ENCODE measurements at places on chromosomes 4 and X.
A peak's percentile ranks its signal among the peaks of the same experiment; 100 is the strongest.

DNA sequence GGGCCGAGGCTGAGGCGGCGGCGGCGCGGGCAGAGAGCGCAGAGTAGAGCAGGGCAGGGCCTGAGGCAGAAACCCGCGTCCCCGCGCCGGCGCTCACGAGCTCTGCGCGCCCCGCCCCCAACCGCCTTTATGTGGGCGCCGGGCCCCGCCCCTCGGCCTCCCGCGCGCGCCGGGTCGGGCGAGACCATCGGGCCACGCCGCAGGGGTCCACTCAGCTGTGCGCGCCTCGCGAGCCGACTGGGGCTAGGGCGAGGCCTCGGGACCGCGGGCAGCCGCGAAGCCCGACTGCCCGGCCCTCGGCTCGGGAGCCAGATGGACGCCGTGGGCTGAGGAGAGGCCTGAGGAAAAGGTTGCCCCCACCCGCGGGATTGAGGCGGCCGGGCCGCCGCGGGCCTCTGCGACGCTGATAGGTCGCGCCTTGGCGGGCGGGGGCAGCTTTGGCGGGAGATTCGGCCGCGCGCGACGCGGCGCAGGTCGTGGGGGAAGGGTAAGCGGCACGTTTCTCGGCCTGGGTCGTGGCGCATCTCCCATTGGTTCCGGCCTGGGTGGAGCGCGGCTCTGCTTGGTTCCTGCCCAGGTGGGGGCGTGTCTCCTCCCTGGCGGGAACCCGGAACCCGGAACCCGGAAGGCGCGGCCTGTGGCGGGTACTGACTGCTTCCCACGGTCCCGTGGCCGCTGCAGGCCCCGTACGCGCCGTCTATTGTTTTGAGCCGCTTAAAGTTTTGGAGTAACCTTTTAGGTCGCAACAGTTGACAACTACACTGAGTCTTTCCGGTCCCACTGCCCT lies at the start of gene SLBP:
Gene SLBP (minus strand): TSS at position 104 of the 787 bp plus-strand sequence. CDS start 131 bp downstream, outside the sequence.
- peak; percentile 99 for DNase-seq

DNA sequence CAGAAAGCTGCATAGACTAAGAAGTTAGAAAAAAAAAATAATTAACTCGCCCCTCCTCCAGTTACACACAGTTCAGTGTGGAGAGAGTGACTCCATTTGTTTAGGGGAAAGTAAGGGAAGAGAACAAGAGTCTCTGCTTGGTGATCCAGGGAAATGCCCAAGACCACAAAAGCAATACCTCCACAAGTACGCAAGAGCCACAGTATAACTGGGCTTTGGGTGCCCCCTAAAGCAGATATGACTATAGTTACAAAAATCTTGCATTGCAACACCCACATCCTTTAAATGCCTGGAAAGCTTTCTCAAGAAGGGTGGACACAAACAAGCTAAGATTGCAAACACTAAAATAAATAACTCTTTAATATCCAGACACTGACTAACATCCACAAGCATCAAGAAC lies 164.2 kb upstream of the NRK start:
- no peak for DNase-seq

DNA sequence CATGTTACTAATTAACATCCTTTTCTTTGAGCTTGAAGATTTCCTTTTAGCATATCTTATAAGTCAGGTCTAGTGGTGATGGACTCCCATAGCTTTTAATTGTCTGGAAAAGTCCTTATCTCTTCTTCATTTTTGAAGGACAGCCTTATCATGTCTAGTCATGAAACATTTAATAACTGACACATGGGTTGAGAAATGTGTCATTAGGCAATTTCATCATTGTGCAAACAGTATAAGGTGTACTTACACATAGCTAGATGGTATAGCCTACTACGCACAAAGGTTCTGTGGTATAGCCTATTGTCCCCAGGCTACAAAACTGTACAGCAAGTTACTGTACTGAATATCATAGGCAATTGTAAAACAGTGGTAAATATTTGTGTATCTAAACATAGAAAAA lies 34.5 kb upstream of the ALG13 start:
- DNase-seq = no peak

DNA sequence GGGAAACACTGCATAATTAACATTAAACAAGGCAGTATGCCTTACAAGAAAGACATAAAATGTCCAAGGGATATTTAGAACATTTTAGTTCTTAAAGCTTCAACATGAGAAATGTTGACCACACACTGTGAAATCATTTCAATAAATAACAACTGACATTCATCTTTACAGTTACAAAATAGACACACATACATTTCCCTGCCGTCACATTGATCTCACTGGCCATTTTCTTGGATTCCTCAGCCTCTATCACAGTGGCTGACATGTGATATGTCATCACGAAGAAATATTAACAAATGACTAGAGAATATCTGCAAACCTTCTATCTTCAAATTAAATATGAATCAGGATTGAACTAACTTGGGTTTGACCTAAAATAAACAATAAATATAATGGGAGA lies 1.9 kb downstream of the CXCL2 start:
- DNase-seq = no peak

- DNase-seq = no peak
Observed at GRCh38 chr4:150771382-150771781, 189.4 kb downstream of the MAB21L2 start.

DNA sequence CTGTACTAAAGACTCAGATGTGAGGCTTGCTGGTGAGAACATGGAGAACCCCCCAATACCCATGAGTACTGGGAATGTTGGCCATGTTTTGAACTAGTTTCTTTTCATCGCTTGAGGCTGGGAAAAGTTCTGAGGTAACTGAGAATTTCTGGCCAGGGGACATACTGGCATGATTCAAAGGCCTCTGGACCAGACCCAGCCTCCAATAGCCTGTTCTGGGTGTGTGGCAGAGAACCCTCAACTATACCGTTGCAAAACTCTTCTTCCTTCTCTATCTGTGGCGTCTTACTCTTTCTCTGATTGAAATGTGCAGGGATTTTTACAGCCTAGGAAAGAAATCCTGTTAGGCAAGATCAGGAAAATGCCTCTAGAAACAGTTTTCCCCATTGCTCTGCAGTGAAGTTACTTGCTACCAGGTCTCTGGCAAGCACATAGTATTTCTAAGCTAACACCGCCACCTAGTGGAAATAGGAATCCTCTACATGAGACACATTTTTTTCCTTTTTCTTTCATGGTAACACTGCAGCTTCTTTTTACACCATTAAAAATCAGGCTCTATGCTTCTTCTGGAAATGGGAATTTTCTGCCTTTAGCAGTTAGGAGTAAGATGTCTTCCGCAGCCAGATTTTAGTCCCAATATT lies 170.7 kb upstream of the ZCCHC13 start:
- DNase-seq = no peak

Data from stimulated activated CD4-positive, alpha-beta T cell treated with anti-CD3 and anti-CD28 coated beads, Interleukin-1b, Interleukin-23, amount 100 ng/mL, for 48 hours (primary cell).